ENCODE measurements at places on chromosomes 5 and 9.

- no peak for DNase-seq
Measured at GRCh38 chr5:65663804-65664521, 39.1 kb downstream of the SHLD3 start.

GRCh38 chr9:115972362-115972761 lies 181.2 kb upstream of the PAPPA start:
- no peak for DNase-seq

- no peak for DNase-seq
Measured at GRCh38 chr5:104573949-104574709, 1011.5 kb upstream of the NUDT12 start.

GRCh38 chr9:133112663-133113026 lies 8.4 kb downstream of the RALGDS start:
- no peak for DNase-seq

DNA sequence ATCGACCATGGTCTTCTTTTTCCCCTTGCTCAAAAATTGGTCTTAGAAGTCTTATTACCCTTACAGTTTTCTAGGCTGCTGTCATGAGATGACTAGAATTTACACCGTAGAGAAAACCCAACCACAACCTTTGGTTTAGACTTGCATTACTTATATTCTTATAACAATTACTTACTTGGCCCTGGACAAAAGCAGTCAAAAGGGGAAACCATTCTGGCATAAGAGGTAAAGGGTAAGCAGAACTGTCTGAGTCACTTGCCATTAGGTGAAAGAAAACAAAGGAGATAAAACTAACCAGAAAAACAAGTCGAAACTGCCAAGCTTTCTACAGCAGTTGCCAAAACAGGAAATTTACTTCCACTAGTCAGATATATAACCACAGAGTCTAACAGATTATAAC lies 17.9 kb downstream of the TMEM245 start:
- no peak for DNase-seq

DNA sequence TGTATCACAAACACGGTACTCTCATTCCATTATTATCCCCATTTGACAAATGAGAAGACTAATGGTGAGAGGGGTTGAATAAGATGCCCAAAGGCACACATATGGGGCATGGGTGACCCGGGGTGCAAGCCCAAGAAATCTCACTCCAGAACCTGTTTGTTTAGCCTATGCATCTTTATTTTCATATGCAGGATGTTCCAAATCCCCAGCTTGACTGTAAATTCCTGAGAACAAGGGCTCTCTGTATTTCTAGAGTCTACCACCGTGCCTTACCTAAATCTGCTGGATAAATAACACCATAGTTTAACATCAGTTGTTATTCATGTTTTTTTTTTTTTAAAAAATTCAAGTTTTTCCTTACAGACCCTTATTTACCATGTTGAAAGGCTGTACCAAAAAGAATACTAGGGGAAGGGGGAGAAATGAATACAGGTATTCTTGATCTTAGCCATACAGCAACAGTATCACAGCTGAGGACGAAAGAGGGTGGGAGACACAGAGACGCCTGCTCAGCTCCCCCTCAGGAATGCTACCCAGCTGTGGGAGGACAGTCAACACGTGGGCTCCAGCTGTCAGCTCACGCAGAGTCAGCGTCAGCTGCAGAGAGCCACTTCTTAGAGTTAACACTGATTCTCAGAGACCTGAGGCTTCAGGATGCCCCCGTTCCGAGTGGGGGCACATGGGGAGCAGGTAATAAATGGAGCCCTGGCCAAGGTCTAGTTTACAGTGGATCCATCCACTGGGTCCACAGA lies 86.6 kb downstream of the MED27 start:
- no peak for DNase-seq

GRCh38 chr5:156523607-156524006 lies 196.6 kb downstream of the SGCD start:
- DNase-seq: no peak

GRCh38 chr9:82720515-82720914 lies 342.4 kb downstream of the RASEF start:
- DNase-seq: no peak

GRCh38 chr9:78026416-78026815 lies 5.2 kb downstream of the GNAQ start:
- DNase-seq: no peak

GRCh38 chr9:97321691-97322090 lies 14.2 kb downstream of the CCDC180 start:
- no peak for DNase-seq

DNA sequence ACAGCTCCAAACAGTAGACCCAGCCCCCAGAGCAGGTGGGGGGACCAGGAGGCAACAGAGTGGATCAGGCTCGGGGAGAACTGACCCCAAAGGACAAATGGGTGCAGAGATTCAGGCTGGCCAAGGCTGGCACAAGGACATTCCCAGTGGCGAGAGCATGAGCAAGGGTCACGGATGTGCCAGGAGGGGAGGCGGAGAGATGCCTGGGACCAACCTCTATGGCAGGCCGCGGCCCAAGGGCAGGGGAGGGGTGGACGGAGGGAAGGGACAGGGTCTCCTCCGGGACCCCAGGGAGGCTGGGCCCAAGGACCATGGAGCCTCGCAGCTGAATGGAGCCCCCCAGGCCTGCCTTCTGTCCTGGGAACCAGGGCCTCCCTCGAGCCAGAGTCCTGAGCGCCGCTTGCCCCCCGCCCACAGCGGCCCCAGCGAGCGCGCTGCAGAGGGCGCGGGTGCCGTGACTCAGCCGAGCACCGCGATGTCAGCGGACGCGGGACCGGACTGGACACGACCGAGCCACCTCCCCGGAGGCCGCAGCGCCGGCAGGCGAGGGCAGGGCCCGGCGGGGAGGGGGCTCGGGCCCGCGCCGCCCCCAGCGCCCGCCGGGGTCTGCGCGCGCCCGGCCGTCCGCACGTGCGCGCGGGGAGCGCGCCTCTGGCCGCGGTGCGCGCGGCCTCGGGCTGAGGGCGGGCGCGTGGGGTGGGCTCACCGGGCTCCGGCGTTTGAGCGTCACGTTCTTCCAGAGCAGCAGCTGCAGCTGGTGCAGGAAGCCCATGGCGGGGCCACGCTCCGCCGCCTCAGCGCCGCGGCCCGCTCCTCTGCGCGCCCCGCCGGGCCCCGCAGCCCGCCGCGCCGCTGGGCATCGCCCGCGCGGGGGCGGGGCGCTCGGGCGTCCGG lies at the start of gene ABCA2:
Gene ABCA2, minus strand, starts transcription at position 869 of the 894 bp plus-strand sequence. Its CDS starts 97 bp downstream, at position 772.
- no peak for DNase-seq

DNA sequence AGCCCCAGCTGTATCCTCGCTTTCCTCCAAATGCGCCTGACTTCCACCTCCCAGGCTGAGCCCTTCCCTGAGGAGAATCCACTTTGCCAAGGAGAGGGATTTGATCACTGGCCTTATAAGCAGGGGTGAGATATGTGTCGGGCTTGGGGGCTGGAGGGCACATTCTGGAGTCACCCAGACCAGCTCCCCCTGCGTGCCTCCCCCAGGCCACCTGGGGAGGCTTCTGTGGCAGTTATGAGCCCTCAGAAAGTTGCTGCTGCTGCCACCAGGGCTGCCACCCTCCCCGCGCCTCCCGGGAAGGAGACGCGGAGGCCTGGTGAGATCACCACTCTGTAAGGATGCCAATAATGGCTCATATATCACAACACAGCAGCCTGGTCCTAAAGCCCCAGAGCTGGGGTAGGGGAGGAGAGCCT lies 211.5 kb downstream of the PAPPA start:
- DNase-seq: no peak

- no peak for DNase-seq
Measured at GRCh38 chr9:35656831-35657545, 831 bp downstream of the RMRP start.

DNA sequence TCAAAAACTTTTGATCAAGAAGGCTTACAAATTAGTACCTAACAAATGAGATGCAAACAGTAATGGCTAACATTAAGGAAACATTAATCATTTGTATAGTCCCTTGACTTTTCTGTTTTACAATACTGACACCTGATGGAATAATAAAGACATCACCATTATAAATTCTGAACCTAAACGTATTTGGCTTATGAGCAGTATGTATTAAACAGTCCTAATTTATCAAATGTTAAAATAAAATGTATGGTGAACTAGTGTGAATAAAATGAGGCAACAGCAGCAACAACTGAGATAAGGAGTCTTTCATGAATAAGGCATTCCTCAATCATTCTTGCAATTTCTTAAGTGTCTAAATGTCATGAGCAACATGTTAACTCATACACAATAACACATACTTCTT lies 6.0 kb downstream of the PUM3 start:
- no peak for DNase-seq

- DNase-seq: no peak
Measured at GRCh38 chr5:61472172-61472958, 140.3 kb downstream of the ZSWIM6 start.

DNA sequence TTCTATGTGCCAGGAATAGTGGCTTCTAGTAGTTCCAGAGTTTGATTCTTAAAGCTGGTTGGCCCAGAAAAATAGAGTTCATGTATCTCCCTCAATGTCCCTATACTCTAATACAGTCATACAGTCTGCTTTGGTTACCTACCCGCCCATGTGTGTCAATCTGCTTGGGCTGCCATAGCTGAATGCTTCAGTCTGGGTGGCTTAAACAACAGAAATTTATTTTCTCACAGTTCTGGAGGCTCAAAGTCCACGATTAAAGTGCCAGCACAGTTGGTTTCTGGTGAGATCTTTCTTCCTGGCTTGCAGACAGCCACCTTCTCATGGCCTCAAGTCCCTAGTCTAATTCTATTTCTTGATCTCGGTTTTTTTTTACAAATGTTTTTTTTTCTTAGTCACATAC lies 1739.0 kb downstream of the MAT2B start:
- no peak for DNase-seq

DNA sequence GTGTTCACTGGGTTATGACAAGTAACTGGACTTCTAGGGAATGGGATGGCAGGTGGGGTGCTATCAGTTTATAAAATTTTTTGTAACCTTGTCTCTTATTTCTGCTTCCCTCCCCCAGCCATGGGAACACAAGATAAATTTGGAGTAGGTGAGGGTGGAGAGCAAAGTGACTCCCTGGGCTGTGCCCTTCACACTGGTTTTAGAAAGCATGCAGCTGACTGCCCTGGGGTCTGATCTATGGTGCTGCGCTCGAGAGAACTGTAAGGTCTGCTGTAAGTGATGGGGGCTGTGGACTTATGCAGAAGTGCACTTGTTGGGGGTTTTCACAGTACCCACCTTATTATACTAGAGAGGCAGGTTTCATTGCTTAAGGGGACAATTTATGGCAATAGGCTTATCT lies 247.7 kb upstream of the DMRT1 start:
- DNase-seq: no peak

DNA sequence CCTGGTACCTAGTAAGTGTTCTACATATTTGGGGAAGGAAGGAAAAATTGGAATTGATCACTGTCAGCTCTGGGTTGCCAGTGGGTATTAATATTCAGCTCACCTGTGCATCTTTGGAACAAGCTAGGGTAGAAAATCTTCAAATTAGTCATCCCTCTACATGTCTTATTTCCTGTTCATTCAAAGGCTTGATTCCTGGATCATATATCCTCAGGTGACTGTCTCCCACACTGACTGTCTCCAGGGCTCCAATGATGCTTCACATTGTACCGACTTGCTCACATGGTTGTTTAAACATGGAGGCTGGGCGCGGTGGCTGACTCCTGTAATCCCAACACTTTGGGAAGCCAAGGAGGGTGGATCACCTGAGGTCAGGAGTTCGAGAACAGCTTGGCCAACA lies 11.6 kb upstream of the SUSD1 start:
- no peak for DNase-seq

DNA sequence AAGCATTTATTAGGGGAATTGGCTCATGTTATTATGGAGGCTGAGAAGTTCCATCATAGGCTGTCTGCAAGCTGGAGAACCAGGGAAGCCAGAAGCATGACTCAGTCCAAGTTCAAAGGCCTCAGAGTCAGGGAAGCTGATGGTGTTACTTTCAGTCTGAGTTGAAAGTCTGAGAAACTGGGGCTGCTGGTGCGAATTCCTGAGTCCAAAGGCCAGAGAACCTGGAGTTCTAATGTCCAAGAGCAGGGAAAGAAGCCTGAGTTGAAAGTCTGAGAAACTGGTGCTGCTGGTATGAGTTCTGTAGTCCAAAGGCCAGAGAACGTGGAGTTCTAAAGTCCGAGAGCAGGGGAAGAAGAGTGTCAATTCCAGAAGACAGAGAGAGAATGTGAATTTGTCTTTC lies 641.1 kb downstream of the ISL1 start:
- DNase-seq: no peak

DNA sequence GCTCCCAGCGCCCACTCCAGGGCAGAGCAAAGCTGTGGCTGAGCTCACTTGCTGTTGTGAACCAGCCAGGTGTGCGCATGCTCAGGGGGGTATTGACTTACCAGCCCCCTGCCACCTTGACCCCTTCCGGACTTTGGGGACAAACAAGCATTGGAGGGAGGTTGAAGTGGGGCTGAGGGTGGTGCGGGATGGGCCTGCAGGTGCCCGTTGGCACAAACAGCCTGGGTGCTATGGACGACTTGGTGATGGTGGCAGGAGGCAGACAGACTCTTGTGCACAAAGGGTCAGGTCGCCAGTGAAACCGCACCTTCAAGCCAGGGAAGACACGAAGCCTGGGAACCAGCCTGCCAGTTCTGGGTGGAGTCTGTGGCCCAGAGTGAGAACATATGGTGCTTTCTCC lies 858.5 kb upstream of the PTPRD start:
- DNase-seq: no peak

Data from activated CD4-positive, alpha-beta T cell treated with anti-CD3 and anti-CD28 coated beads for 48 hours (primary cell).